Activated CD4-positive, alpha-beta T cell treated with anti-CD3 and anti-CD28 coated beads for 4 hours (primary cell): ENCODE measurements at places on chromosomes 6 and 20.
A peak's percentile ranks its signal among the peaks of the same experiment; 100 is the strongest.

- DNase-seq: no peak
These were observed 19.3 kb upstream of the SCML4 start for GRCh38 chr6:107843400-107843799.

DNA sequence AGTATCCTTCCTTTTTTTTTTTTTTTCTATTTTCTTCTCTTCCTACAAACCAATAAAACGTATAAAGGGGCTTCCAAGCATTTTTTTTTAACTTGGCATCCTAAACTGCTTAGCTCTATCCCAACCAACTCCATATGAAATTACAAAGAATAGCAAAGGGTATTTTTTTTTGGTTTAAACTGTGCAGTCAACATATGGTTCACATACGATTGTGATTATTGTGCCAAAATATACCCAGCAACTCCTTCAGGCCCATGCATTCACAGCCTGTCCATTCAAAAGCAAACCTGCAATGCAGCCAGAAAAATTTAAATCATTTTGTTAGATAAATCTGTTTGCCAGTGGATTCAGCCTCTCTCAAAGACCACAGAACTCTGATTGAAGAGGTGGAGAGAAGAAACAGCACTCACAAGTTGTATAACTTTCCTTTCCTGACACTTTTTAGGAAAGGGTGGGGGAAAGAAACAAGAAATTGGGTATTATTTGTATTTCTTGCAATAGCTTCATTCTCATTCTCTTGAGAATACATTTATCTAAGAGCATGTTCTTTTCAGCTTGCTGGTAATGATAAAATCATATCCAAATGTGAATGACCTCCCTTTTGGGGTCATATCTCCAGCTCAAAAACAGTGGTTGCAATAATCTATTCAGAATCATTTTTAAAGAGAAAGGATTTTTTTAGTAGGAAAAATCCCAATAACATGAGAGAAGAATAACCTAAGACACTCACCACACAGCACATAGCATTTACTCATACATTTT lies 701.3 kb upstream of the CHD6 start:
- no peak for DNase-seq

- no peak for DNase-seq
These were observed 7.7 kb downstream of the AMD1 start for GRCh38 chr6:110882274-110882619.

- no peak for DNase-seq
These were observed 91.0 kb downstream of the KCNQ5 start for GRCh38 chr6:72712910-72713309.

DNA sequence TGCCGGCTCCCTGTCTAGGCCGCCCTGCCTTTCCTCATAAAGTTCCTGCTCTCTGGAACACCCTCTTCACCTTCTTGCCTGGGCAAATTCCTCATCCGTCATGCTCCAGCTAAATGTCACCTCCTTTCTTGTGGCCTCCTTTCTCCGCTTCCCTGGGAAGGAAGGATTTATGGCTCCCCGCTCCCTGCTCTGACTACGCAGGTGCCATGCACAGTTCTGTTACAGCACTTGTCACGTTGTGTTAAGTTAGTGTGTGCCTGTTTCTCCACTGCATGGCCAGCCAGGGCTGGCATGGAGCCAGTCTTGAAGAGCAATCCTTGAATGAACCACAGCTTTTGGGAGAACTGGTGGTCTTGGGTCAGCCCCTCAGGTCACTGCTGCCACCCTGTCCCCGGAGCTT lies 61.7 kb downstream of the CD40 start:
- DNase-seq: no peak

DNA sequence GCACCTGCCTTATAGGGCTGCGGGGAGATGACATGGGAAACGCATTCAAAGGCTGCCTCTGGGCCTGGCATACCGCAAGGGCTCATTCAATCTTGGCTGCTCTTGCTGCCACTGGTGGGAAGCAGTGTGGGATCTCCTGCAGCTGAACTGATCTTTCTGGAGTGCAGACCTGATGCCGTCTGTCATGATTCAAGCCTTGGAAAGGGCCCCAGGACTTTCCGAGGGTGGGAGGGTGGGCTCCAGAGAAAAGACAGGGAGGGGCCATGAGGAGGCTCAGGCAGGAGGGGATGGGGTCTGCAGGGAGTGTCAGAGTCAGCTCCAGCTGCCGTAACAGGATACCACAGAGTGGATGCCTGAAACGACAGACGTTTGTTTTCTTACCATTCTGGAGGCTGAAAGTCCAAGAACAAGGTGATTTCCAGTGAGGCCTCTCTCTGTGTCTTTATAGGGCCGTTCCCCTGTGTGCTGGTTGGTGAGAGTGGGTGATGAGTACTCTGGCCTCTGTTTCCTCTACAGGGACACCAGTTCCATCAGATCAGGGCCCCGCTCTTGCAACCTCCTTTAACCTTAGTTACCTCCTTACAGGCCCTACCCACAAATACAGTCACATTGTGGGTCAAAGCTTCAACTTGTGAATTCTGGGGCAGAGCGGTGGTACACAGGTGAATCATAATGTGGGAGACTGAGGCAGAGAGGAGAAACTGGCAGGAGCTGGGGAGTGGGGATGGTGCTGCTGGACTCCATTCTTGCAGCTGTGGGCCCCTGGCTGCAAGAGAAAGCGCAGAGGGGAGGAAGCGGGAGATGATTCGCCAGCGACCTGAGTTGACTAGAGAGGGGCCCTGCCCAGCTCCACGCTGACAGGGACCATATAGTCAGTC lies 148.4 kb downstream of the SYCP2 start:
- no peak for DNase-seq

GRCh38 chr20:10061641-10062040 lies 26.9 kb downstream of the ANKEF1 start:
- no peak for DNase-seq

GRCh38 chr6:15348528-15348927 lies 102.7 kb downstream of the JARID2 start:
- DNase-seq: no peak

- no peak for DNase-seq
These were observed 24.3 kb downstream of the EPB41L2 start for GRCh38 chr6:131038597-131039344.

- peak; percentile 33 for DNase-seq
These were observed 8.4 kb upstream of the NUP153 start for GRCh38 chr6:17714879-17715851.

DNA sequence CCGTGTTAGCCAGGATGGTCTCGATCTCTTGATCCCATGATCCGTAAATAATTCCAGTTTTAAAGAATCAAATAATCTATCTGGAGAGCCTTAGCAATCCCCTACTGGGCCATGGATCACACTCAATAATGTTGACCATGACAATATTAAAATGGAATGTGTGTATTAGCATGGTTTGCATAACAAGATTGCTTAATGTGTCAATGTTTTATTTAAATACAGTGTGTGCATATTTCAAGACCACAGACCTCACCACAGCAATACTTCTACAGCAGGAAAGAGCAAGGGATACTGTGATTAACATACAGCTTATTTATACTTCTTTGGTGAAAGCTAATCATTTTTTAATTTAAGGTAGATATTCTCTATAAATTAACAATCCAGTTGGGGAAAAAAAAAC lies 470.4 kb downstream of the TFAP2B start:
- no peak for DNase-seq

DNA sequence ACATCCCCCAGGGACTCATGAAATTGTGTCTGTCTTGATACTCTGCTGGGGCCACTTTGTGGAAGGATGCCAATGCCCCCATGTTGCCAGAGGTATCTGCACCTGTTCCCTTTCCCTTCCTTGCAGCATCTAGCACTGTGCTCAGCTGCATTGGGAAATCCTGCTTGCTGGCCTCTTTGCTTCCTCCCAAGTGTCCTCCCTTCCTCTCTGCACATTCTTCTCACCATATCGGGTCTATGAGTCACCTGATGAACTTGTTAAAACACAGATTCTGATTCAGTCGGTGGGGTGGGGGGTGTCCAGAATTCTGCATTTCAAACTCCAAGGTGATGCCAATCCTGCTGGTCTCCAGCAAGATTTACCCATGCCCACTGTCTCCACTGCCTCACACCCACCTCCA lies 467.8 kb downstream of the PTPRT start:
- DNase-seq: no peak

GRCh38 chr20:43102394-43102793 lies 87.3 kb downstream of the PTPRT start:
- DNase-seq: no peak

DNA sequence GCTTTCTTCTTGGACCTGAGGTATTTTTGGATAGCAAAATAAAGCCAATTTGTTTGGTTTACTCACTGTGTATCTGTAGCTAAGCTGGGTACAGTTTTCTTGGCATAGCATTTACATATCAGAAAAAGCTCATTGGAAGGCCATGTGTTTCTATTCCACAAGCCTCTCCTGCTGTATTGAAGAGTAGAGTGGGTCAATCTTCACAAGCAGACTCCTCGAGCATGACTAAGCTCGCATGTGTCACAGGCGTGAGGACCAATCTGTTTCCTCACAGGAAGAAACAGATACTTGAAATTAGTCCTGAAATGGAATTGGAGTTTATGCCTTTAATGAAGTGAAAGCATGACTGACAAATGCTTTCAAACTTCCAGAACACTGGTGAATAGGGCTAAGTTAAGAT lies 1279.0 kb upstream of the MAP3K7 start:
- DNase-seq: no peak

DNA sequence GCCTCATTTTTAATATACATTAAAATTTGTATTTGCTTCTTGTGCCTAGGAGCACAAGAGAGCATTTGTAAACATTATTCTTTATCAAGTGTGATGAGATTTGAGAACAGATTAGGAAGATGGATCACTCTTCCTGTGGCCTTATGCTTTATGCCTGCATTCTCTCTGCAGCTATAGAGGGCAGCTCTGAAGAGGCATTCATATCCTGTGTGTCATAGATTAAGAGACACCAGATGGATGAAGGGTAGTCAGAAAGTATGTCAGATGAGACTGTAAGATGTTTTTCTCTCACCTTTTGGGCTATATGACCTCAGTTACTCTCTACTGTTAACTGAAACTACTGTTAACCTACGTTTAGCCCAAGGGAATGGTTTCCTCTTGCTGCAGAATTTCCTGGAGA lies 61.4 kb downstream of the DNAH8 start:
- no peak for DNase-seq

GRCh38 chr20:53171065-53171464 lies 198.9 kb downstream of the TSHZ2 start:
- DNase-seq: no peak

DNA sequence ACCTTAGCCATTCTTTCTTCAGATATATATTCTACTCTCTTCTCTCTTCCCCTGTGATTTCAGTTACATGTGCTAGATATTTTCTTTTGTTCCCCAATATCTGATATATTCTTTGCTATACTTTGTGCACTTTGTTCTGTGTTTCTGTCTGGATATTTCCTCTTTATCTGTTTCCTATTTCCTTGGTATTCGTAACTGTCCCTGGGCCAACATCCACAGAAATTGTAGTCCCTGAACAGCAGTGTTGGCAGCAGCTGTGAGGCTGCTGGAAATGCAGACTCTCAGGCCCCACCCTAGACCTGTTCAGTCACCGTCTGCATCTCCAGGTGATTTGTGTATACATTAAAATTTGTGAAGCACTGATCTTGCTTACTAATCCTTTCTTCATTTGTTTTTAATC lies 522.9 kb upstream of the SOX4 start:
- DNase-seq: no peak
